ENCODE measurements at places on chromosomes 16 and 17.

GRCh38 chr16:58119509-58119845, 9.7 kb downstream of the CFAP20 start:
- DNase-seq, result no peak

DNA sequence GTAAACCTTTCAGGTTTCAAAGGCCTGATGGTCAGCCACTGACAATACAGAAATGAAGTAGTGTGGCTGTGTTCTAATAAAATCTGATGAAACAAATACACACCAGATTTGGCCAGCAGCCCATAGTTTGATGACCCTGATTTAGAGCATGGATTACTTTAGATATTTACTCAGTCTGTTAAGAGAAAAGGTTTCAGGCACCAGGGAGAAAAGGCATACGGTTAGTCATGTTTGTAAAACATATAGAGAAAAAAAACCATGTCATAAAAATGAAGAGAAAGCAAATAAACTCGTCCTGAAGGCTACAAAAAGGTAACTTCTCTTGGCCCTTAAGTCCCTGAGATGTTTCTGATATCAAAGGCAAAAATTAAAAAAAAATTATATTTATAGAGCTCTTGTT, 112.1 kb downstream of the ADAMTS18 start:
- DNase-seq, result no peak

DNA sequence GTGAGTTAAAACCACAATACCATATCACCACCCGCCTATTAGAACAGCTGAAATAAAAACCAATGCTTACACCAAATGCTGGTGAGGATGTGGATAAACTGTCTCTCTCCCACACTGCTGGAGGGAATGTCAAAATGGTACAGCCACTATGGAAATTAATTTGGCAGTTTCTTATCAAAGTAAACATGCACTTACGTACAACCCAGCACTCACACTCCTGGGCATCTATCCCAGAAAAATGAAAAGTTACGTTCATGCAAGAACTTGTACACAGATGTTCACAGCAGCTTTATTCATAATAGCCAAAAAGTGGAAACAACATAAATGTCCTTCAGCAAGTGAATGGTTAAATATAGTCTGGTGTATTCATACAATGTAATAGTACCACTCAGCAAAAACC, 173.2 kb upstream of the MYOCD start:
- DNase-seq, result no peak

- DNase-seq, result no peak
Observed at GRCh38 chr17:3870871-3871306, 22.0 kb downstream of the CAMKK1 start.

DNA sequence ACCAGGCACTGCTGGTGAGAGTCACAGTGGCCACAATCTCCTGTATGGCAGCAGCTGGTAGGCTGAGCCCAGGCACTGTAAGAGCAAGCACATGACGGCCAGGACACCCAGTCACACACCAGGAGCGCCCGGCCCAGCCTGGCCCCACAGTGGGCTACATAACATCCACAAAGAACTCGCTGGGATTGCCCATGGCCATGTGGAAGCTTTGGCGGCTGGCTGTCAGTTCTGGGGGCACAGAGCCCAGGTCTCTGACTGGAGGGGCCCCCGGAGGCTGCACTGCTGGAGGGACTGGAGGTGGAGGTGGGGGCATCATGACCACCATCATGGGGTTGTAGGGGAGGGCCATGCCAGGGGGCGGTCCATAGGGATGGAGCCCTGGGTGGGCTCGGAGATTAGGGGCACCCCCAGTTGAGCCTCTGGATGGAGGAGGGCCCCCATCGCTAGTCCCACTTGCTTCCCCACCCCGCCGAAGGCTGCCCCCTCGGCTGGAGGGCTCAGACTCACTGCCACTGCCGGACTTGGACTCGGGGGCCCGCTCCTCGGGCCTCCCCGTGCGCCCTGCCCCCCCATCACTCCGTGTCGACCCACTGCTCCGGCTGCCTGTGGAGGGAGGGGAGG, 6.1 kb downstream of the ACADVL start:
- DNase-seq, result no peak

DNA sequence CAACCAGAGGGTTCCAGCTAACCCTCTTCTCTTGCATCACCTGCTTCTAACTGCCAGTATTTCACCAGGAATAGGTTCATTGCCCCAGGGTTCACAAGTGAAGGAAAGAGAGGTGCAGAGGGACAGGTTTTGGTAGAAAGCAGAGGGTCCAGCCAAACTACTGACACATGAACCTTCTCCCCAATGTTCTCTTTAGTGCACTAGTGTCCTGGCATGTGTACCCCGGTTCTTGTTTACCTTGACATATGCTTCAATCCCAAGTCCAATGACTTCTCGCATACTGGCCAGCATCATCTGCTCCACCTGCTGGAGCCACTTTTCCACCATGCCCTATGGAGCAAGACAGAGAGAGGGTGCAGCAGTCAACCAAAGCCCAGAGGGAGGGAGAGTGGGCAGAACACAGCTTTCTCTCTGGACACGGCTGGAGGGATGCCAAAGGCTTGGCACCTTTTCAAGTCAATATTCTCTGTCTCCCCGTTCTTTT, 90.6 kb downstream of the DNAH3 start:
- no peak for DNase-seq
